Tracheal epithelial cell (primary cell): ENCODE measurements at places on chromosomes 4 and X. TPM values are rescaled to one million over a fixed set of nuclear protein-coding genes. Genes with fewer than 3 reads are reported as not detected.

Gene PLAC8
- 0.48 and 2.3 TPM in 2 replicates for total RNA-seq

Gene SLC35A2
- total RNA-seq = 16.8 and 28.0 TPM in 2 replicates

Gene DCAF8L2
- not detected in 2 replicates for total RNA-seq

Gene SMR3B
- total RNA-seq = not detected in 2 replicates

Gene SERPINA7
- not detected in 2 replicates for total RNA-seq

Gene MAGEC2
- total RNA-seq = not detected in 2 replicates

Gene PDCL2
- total RNA-seq = 0.24 TPM in 1 of 2 replicates, not detected in the other

Gene LGI2
- under 0.01 TPM in 1 of 2 replicates, not detected in the other for total RNA-seq

Gene STK32B
- 0.43 and 1.9 TPM in 2 replicates for total RNA-seq

Gene KCND1
- total RNA-seq = 0.43 and 0.48 TPM in 2 replicates

Gene RHOXF1
- total RNA-seq = not detected in 2 replicates
